ENCODE measurements at places on chromosomes 6 and 20.

DNA sequence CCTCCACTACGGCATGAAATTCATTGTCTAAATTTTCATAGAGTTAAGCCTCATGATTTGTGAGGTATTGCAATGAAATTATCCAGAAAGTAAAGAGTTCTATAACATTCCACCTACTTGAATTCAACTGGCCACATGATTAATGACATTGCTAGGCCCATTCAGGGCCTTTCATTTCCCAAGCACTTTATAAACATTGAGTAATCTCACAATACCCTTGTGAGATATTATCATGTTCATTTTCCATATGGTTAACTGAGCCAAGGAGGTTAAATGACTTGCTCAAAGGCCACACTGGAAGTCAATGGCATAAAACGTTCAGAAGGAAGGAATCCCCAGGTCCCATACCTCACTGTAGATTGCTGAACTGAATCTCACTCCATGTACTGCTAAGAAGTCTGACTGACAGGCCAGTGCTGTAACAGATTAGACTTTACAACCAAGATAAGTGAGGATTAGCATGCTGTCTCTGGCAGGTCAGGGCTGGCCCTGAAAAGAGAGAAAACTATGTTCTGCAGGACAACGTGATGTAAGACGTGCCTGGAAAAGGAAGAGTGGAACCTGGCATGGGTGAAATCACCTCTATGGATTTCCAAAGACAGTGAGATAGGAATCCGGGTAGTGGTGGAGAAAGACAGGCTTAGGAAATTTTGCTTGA is 75.9 kb upstream of the SPACA1 start:
- no peak for DNase-seq

DNA sequence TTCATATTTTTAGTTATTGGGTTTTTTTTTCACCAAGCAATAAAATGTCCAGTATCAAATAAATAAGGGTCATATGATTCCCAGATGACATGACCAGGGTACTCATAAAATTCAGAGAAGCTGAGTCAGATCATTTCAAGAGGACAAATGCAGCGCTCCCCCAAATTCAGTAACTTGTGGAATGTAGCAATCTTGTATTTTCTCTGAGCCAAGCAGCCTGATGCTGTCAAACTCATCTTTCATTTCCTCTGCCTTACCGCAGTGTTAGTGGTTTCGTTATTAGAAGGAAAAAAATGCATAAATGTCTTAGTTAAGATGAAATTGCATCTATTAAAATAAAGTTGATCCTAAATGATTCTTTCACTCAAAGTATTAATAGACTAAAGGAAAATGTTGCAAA is 57.8 kb upstream of the EDN1 start:
- DNase-seq, result no peak

DNA sequence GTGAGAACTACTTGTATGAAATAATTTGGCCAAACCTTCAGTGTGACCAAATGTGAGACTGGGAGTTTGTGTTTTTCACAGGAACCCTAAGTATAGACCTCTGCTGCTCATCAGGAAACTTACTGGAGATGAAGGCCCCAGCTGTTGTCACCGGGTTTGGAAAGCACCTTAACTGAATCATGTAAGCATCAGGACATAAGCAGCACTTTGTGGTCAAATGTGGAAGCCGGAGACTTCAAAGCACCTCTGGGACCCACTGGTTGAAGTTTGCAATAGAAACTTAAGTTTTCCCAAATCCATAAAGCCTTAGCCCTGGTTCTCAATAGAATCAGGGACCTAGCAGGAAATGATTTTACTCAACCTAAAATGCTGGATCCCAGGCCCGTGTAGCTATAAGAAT is 14.3 kb downstream of the TTPAL start:
- no peak for DNase-seq

DNA sequence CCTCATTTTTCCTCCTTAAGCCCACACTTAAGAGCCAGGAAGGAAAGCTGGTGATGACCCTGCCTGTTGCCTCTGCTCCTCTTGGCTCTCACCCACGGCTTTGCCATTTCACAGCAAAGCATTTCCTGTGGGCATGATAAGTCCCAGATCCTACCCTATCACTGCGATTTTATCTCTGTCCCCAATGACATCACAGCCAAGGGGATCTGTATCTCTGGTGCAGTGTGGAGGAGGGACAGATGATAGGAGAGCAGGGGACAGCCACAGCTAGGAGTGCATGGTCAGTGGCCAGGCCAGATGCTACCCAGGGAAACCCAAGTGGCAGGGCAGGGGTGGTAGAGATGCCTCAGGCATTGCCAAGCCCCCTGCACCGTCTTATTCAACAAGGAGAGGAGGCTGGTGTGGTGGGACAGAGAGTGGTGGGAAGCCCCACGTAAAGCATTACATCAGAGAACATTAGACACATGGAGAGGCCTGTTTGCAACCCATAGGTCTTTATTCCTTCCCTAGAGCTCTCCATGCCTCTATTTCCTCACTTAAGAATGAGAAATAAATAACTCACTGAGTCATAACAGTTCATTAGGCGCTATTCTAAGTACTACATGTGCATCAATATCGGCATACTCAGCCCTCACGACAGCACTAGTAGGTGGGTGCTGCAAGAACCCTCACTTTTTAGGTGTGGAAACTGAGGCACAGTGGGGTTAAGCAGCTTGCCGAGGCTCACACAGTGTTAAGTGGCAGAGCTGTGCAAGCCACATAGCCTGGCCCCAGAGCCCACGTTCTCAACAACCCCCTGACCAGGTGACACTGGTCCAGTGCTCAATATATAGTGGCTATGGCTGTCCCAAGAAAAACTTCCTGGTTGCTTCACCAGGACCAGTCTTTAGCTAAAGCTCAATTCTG is 4.6 kb downstream of the TFEB start:
- no peak for DNase-seq

DNA sequence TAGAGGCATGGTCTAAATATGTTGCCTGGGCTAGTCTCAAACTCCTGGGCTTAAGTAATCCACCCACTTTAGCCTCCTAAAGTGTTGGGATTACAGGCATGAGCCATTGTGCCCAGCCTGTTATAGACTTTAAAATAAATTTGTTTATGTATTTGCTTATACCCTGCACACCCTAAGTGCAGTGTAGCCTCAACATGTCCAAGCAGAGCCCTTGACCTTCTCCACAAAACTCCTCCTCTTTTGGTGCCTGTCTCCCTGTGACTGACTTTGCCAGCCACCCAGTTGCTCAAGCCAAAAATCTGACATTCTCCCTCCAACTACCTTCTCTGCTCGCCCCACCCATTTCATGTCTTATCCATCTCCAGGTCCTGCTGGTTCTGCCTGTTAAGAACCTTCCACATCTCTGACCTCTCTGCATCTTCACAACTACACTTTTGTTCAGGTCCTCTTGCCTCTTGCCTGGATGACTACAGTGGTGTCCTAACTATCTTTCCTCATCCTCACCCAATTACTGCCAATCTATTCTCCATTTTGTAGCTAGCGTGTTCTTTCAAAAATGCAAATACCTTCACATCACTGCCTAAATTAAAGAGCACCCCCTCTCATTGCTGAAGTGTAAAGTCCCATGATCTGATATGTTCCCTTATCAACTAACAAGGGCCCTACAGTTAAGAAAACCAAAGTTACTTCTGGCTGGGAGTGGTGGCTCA is 11.2 kb upstream of the KIFC1 start:
- DNase-seq, result no peak

DNA sequence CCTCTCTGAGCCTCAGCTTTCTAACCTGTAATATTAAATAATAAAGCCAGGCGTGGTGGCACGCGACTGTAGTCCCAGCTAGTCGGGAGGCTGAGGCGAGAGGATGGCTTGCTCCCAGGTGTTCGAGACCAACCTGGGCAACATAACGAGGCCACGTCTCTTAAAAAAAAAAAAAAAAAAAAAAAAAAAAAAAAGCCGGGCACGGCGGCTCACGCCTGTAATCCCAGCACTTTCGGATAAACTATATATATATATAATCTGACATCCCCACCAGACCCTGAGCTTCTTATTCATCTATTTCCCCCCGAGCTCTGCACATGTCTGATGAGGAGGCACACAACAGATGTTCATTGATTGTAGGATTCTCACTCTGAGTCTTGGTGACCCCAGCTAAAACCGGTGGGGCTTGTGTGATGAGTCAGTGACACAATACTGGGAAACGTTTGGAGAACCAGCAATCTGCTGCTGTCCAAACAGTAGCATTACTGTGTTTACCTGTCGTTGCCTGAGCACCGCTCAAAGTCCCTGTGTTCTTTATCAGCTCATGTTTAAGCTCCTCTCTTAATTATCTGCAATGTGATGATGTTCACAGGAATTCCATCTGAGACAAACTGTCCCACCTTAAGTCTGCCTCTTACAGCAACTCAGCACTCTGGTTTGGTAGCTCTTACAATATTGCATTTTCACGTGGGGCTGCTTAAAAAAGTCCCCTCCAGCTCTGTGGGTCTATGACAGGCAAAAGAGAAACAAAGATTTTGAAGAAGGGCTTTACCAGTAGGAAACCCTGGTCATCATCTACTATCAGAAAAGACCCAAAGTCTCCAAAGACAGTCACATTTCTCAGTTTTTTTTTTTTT is 1.0 kb upstream of the SPATA2 start:
- DNase-seq, result no peak

- DNase-seq, result no peak
Observed at GRCh38 chr6:153511896-153512496, 380.9 kb upstream of the RGS17 start.

- no peak for DNase-seq
Observed at GRCh38 chr6:107083047-107083768, 32.1 kb downstream of the BEND3 start.

GRCh38 chr6:91482498-91482897 is 895.6 kb upstream of the MAP3K7 start:
- no peak for DNase-seq

- DNase-seq, result peak; percentile 63
Observed at GRCh38 chr6:156779206-156780094, 2.3 kb downstream of the ARID1B start.

- no peak for DNase-seq
Observed at GRCh38 chr6:27862396-27863066, 49.7 kb downstream of the OR2B2 start.

GRCh38 chr6:69880601-69881000 is 14.2 kb downstream of the COL19A1 start:
- no peak for DNase-seq
